ENCODE measurements at places on chromosomes 5 and 9.

- peak; percentile 66 for DNase-seq
Observed at GRCh38 chr9:20040991-20041696, 252.3 kb upstream of the SLC24A2 start.

DNA sequence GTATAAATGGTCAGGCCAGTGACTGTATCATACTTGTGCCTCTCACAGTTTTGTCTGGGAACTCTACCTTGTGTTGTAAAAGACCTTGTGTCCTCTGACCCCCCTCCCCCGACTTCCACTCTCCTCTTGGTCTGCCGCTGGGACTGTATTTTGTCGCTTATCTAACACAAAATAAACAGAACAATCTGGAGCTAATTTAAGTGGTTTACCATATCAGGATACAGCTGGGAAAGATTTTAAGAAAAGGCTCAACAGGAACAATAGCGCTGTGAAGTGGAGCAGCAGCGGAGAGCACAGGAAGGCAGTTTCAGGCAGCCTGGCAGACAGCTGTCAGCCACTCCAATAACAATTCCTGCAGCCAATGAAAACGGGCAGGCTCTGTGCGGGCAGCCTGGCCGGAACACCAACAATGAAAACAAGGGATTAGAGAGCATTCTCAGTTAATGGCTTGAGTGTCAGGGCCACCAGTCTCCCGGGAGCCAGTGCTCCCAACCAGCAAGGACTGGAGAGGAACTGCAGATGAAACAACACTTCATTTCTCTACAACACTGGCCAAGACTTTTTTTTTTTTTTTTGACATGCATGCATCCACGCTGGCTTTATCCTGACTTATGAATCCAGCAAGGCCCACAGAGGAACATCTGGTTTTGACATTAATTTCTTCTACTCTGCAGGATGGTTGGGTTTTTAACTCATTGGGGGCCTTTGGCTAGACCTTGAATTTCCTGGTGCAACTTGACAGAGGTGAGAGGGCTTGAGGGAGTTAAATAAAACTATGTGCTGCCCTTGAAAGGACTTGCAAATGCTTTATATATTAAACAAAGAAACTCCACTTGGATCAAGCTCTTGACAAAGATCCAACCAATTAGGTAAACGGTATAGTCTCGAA is 76.7 kb downstream of the ARSB start:
- DNase-seq, result peak; percentile 97

DNA sequence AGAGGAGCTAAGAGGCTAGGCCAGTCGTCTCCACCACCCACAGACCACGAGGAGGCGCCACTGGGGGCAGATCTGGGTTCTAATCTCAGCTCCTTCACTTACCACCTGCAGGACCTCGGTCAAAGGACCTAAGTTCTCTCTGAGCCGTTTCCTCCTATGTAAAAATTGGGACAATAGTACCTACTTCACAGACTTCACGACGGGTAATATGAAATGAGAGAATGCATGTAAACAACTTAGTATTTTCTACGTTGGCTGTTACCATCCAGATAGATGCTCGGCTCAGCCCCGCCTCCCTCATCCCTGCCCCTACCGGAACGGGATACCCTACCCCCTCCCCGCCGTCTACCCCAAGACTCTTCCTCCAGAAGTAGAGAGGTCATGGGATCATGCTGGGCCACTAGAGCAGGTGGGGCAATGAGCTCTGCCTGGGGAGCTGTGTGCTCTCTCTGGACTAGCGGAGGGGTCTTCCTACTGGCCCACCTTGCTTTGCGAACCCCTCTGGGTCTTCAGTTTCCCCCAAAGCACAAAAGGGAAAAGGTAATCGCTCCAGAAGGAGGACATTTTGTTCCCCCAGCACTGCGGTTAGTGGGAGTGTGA is 541 bp downstream of the GNPDA1 start:
- peak; percentile 6 for DNase-seq

DNA sequence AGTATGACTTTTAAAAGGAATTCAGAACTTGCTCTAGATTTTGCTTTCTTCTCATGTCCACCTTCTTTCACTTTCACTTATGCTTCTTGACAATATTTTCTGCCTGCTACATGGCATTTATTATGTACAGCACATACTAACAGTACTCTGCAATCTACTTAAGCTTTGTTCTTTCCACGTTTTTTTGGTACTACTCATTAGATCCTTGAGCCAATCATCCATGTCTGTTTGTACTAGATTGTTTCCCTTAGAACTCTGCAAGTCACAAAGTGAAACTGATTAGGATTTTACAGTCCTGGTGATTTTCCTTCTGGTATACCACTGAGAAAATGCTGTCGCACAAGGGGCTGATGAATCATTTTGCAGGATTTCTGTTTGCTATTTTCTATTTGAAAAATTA is 78.3 kb downstream of the PARP8 start:
- DNase-seq, result no peak

GRCh38 chr5:122201365-122201764 is 72.0 kb downstream of the ZNF474 start:
- DNase-seq, result no peak

DNA sequence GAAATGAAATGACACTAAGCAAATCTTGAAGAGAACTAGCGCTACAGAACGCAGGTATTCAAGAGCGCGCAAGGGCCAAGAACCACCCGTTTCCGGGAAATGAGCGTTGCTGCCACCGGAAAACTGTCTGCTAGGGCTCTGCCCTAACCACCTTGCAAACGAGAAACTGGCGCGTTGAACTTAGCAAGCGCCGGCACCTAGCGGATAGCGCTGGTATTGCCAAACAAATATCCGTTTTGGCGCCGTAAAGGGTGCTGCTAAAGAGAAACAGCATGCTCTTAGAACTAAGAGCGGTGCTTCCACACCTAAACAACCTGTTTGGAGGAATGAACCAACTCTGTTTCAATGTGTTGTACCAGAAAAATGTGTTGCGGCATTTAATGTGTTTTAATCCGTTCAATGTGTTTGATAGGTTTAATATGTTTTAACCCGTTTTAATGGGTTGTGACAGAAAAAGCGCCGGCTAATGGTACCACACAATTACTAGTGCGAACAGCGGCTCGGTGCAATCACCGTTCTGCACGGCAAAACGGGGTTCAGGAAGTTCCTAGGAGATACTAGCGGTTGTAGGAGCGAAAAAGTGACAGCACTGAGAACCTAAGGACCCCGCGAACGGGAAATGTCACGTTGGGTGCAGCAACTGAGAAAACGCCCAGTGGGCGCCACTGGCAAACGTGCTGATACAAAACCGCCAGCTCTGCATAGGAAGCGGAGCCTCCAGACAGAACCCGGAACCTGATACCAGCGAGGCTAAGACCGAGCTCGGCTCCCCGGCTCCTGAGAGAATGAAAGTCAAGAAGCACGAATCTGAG is at the start of gene ANXA2R:
TSS of gene ANXA2R (minus strand) at position 33 of the 812 bp plus-strand sequence. CDS start 273 bp downstream, outside the sequence.
- DNase-seq, result peak; percentile 94

DNA sequence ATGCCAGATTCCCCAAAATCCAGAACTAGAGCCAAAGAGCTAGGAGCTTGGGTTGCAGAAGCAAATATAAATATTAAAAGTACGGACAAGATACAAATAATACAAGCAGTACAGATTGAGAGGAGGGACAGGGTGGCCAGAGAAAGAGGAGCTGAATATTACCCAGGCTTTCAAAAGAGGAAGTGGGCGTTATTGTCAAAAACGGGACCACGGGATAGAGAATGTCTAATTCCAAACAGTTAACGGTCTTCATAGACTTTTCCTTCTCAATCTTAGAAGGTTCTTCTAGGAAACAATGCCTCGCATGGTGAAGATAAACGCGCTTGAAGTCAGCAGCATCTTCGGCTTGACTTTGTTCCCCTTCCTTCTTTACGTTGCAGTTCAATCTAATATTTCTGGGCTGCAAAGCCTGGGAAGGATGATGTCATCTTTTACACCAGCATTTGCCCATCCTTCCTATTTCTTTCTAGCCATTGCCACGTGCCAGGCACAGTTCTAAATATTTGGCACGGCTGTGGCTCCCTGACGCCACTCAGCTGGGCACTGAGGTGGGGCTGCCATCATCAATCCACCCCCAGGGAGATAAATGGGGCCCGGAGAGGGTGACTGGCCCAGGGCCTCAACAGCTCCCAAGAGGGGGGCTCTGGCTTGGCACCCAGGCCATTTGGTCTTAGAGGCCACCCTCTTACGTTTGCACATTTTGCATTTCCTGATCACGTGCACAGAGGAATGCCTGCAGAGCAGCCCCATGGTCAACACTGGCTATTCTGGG is 16.3 kb upstream of the OLFM1 start:
- no peak for DNase-seq

- no peak for DNase-seq
Observed at GRCh38 chr9:90020276-90020871, 415.6 kb downstream of the GADD45G start.

DNA sequence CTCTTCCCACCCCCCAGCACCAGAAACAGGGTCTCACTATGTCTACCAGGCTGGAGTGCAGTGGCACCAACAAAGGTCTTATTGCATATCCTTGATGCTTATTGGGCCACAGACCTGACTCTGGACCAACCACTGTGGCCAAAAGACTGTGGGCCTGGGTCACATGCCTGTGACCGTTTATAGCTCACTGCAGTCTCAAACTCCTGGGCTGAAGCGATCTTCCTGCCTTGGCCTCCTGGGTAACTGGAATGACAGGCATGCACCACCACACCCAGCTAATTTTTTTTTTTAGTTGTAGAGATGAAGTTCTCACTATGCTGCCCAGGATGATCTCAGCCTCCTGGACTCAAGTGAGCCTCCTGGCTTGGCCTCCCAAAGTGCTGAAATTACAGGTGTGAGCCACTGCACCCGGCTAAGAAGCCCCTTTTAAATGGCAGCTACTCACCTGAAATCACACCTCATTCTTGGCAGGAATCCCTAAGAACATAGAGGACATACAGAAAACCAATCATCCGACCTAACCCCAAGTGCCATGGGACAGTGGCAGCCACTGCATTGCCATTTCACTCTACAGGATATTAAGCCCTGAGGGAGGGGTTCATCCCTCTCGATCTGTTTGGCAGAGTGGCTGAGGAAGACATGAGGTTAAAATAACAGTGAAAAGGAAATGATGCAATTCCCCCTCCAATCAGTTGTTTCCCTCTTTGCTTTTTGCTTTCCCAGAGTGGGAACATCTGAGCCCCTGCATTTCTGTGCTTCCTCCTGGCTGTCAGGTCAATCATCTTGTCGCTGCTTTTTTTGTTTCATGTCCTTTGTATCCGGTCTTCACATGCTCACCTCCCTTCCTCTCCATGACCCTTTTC is 74.6 kb downstream of the LRRC70 start:
- DNase-seq, result no peak

GRCh38 chr5:63686181-63686580 is 276.1 kb downstream of the HTR1A start:
- no peak for DNase-seq

DNA sequence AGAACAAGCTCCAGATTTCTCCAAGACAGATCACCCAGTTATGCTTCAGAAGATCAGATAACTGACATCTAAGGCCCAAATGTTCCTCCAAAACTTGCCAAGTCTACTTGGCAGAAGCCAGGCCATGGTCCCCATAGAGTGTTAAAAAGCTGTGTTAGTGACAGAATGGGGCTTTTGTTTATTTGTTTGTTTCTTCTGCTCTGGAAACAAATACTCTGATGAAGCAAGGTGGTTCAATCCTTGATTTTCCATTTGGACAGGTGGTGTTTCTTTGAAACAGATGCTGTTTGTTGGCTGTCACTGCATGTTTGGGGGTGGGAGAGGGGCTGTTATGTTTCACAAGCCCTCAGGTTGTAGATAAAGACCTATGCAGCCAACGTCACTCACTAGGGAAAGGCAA is 264.0 kb downstream of the FAM114A2 start:
- DNase-seq, result no peak

- no peak for DNase-seq
Observed at GRCh38 chr9:127980060-127980705, 606 bp downstream of the EEIG1 start.

- no peak for DNase-seq
Observed at GRCh38 chr5:172891716-172892421, 57.8 kb downstream of the ERGIC1 start.

DNA sequence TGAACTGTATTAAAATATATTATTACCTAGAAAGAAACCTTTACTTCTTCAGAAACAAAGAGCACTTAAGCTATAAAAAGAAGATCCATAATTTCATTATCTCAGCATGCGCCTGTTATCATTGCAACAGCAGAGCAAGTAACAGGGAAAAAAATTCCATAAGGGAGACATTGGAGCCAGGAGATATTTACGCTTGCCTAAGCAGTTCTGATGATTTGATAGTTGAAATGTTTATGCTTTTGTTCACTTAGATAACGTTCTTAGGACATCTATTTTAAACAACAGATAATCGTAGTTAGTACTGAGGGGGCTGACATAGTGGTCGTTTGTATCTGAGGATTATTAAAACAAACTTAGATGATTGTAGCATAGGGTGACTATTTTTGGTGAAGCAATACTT is 252.5 kb downstream of the NNT start:
- no peak for DNase-seq

- DNase-seq, result no peak
Observed at GRCh38 chr5:16427587-16427986, 38.0 kb downstream of the ZNF622 start.

- DNase-seq, result no peak
Observed at GRCh38 chr5:6652025-6652424, 18.8 kb downstream of the SRD5A1 start.

GRCh38 chr9:33289496-33289895 is 820 bp upstream of the NFX1 start:
- DNase-seq, result no peak

- no peak for DNase-seq
Observed at GRCh38 chr5:34841816-34842215, 2.9 kb downstream of the TTC23L start.

GRCh38 chr9:117887941-117888340 is 183.7 kb downstream of the TLR4 start:
- DNase-seq, result no peak

DNA sequence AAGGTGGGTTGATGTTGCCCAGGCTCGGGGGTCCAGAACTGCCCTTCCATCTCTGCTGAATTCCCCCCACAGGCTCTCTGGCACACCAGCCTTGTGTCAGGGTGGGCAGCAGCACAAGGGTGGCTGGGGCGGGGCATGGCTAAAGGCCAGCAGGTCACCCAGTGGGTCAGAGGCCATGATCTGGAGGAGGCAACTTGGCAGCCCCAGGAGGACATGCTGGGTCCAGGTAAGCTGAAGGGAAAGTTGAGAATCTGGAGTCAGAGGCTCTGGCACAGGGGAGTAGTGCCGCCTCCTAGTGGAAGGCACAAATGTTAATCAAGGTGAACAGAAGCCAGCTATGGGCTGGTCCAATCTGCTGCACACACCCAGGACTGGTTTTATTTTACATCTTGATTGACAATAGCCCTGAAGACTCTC is 6.2 kb downstream of the TMEM8B start:
- DNase-seq, result no peak

DNA sequence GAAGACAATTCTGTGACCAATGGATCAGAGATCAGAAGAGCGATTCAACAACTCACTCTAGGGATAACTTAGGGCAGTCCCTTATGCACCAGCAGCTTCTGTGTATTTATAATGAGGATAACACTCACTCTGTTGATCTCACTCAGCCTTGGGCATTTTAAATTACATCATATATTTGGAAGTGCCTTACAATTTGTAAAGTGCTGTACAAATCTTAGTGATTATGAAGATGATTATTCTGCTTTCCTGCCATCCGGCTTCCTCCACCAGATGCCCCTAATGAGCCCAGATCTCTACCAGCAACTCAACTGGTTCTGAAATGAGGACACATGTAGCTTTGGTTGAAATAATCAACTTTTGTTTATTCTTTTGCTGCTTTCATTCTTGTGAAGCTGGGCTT is 105.3 kb downstream of the PCSK1 start:
- DNase-seq, result no peak
